T-cell (primary cell): ENCODE measurements at places on chromosomes 16 and 17.

GRCh38 chr17:81026266-81027036, 8.5 kb upstream of the BAIAP2 start:
- no peak for DNase-seq

DNA sequence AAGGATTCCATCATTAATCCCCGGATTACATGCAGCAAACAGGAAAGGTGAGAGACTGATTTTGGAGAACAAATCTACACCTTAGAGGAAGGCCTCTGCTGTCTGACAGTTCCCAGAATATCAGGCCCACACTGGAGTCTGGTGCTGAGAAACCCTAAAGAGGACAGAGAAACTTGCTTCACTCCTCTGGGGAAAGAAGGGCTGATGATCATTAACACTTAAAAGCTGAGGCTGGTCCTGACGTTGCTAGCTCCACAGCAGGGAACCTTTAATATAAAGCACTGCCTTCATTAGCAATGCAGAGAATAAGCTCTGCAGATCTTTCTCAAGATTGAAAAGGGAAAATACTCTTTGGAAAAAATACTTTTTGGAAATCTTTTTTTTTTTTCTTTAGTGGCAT, 1472.4 kb upstream of the GOT2 start:
- no peak for DNase-seq

DNA sequence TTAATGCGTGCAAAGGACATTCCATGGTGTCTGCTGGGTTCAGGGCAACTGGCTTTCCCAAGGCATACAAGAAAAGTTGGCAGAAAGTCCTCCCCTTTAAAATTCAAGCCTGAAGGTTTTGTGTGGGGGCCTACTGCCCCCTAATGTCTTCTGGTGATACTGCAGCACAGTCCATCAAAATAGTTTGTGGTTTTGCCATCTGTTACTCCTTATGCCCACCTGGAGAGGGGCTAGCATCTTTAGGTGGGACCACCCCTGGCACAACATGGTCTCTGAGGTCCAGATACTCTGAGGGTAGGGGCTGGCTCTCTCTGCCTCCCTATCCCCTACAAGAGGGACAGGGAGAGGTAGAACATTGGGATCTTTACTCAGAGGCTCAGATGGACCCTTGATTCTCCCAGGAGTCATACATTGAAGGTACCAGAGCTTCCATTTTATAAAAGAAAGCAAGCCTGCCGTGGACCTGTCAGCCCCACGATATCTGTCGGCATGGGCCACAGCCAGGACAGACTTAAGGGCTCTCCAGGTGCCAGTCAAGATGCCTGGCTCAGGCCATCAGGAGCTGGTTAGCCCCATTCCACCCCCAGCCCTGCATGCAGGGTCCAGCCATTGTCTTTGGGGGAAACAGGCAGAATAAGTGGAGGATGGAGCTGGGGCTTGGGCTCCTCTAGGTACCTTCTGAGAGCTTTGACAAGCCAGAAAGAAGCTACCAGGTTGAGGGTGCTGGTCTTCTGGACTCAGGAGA, 6.3 kb downstream of the ESRP2 start:
- DNase-seq = no peak

GRCh38 chr16:75837264-75837663, 111.0 kb upstream of the CPHXL start:
- no peak for DNase-seq

- no peak for DNase-seq
These were observed 423.7 kb downstream of the TOX3 start for GRCh38 chr16:52123061-52123839.

- DNase-seq = no peak
These were observed 492.5 kb upstream of the HSBP1 start for GRCh38 chr16:83315271-83315670.

DNA sequence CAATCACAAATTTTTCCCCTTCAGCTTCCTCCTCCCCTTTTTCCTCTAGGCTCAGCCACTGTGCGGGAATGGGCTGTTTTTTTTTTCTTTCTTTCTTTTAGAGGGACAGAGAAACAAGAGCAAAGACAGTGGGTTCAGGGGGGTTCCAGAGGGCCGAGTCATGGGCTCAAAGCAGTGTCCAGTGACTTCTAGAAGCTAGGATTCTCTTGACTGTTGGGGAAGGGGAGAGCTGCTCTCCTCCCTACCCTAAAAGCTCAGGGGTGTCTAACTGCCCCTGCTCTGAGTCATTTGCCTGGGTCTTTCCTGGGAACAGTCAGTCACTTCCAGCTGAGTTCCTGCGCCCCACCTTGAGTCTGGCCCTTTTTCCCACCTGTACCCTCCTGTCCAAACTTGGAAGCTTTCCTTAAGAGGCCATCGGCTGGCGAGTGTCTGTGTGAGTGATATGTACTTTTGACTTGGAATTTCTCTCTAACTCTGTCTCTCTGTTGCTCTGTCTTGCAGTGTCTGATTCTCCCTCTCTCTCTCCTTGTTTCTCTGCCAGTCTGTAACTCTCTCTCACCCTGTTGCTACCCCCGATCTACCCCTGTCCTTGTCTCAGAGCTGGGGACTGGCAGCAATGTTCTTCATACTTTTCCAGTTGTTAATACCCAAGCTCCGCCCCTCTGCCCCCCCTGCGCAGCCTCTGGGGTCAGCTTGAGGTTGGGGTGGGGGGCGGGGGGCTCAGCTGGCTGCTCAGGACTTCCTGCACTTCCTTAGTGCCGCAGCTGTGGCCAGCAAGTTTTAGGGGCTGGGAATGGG, 2.4 kb downstream of the THRA start:
- no peak for DNase-seq

DNA sequence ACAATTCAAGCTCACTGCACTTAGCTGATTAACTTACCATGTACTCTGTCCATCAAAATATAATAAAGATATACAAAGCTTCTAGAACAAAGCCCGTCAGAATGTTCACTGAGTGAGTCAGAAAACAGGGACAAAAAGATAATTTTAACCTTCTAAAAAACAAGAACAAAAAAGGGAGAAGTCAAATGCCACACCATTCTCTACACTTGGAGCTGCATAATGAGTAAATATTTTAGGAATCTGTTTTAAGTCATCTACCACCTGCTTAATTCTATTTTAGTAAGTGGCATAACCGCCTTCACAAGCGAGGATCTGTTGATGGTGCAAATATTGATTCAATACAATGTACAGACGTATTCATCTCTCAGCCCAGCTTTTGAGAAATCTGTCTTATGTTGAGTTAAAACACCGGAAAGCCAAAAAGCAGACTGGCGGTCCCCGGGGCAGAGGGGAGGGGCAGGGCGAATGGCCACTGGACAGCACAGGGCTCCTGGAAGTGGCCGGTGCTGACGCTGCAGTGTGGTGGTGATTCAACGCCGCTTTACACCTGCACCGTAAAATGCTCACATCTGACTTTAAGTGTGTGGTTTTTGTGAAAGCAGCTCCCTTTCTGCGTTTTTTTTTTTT, 20.1 kb downstream of the RAB40B start:
- no peak for DNase-seq

DNA sequence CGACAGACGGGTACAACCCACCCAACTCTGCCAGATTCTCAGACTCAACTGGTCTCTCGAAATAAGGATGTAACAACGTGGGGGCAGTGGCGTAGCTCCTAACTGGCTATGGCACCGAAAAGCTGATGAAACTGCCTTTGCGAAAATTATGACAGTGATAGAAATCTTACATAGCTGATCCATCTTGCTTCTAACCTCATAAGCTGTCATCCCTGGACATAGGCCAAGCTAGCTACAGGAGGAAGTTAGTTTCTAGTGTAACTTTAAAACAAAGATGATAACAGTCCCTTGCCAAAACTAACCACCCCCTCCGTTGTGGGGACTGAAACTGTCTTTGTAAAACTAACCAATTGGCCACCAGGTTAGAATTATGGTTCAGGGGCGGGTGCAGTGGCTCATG, 220.1 kb downstream of the SLC39A11 start:
- no peak for DNase-seq

GRCh38 chr16:75244844-75245758, 6.3 kb downstream of the BCAR1 start:
- no peak for DNase-seq

GRCh38 chr16:2825049-2825742, 4.9 kb upstream of the ZG16B start:
- no peak for DNase-seq

DNA sequence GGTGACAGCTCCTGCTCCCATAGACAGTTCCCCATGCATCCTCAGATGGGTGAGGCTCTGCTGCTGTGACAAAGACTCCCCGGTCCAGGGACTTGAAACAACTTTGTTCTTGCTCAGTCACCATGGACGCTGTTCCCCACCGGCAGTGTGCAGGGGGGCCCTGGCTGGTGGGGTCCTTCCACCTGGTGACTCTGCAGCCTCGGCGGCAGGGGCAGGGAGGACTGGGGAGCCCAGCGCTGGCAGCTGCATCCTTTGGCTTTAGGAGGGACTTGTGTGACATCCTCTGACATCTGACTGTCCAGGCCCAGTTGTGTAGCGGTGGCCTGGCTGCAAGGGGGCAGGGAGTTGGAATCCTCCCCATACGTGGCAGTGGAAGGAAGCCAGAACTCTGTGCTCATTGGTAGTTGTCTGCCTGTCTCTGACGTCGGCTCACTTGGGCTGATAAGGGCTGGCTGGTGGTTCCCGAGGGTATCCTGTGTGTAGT, 107.3 kb downstream of the CMIP start:
- no peak for DNase-seq

GRCh38 chr17:65088621-65089360, 32.3 kb upstream of the GNA13 start:
- no peak for DNase-seq

DNA sequence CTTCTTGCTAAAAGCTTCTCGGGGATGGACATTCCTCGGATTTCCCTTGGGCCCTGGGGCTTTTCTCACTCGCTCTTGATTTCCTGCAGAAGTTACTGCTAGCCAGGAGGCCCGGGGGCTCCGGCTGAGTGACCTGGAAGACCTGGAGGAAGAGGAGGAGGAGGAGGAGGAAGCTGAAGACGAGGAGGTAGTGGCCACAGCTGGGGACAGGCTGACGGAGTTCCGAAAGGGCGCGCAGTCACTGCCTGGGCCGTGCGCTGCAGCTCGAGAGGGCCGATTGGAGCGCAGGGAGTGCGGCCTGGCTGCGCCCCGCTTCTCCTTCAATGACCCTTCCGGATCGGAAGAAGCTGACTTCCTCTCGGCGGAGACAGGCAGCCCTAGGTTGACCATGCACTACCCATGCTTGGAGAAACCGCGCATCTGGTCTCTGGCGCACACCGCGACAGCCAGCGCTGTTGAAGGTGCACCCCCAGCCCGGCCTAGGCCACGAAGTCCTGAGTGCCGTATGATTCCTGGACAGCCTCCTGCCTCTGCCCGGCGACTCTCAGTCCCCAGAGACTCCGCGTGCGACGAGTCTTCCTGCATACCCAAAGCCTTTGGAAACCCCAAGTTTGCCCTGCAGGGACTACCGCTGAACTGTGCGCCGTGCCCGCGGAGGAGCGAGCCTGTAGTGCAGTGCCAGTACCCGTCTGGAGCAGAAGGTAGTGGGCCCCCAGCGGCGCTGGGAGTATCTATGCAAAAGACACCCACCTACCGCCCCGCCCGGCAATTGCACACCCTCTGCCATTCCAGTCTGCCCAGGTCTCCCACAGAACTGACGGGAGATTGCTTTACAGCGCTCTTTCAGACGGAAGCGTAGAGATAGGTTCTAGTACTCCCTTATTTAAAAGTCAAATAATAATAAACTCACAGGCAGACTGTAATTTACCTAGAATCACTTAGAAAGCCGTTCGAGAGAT, 4.9 kb downstream of the IRX6 start:
- DNase-seq = no peak

DNA sequence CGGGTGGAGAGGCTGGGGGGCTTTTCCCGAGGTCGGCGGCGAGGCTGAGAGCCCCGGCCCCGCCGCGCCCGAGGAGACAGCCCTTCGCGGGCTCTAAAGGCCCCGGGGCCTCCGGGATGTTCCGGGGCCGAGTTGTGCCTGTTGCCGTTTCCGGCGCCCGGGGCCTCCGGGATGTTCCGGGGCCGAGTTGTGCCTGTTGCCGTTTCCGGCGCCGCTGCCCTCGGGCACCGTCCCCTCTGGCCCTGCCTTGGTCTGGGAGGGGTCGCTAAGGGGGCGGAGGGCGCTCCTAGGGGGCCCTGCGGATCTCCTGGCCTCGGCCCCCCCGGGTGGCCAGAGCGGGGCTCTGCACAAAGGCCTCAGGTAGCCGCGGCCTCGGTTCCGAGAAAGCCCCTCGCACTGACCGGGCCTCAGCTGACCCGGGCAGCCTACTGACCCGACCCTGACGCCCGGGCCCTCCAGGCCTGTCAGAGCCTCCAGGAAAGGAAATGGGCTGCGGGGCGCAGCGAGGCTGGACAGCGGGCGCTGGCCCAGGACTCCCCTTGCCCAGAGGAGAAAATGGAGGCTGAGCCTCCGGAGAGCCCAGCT, 24.2 kb downstream of the ACTG1 start:
- DNase-seq = no peak
